ENCODE measurements at places on chromosomes 3 and 15.

GRCh38 chr3:95460274-95460673 lies 1354.1 kb upstream of the EPHA6 start:
- DNase-seq, result no peak

GRCh38 chr15:67033571-67034044 lies 31.8 kb upstream of the SMAD3 start:
- no peak for DNase-seq

GRCh38 chr3:38125305-38126120 lies 11.4 kb downstream of the ACAA1 start:
- no peak for DNase-seq

DNA sequence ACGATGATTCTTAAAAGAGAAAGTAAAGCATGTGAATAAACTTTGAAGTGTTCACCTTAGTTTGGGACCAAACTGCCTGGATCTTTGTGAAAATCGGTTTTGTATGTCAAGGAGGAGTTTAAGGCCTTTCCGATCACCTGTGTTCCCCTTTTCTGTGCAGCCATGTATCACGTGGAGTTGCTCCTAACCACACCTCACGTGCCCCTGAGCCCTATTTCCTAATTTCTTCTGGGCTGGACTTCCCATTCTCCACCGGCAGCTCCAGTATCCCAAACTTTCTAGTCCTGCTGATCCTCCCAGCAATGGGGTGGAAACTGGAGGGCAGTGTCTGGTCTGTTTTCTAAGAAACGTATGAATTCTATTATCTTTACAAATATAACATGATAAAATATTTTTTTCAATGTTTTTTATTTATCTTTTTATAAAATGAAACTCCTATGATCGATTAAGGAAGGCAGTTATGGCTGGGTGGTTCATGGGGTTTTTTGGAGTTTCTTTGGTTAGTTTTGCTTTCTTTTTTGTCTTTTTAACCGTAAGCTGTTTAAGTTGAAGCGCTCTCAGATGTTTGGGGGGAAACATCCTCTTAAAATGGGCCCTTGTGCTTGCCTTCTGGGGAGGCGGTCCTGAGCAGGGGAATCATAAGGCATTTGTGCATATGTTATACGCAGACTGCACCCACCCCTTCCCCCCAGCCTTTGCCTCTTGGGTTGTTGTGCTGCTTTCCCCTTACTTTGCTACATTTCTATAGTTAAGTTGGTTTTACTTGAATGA lies 43.6 kb upstream of the WWTR1 start:
- no peak for DNase-seq

GRCh38 chr3:30547716-30548115 lies 58.7 kb upstream of the TGFBR2 start:
- no peak for DNase-seq

- DNase-seq, result no peak
These were observed 49.7 kb downstream of the TMEM39A start for GRCh38 chr3:119413603-119414280.

- DNase-seq, result no peak
These were observed 51.1 kb downstream of the PSMD6 start for GRCh38 chr3:63972196-63972595.

- DNase-seq, result no peak
These were observed 18.4 kb upstream of the NEK10 start for GRCh38 chr3:27387625-27388024.

DNA sequence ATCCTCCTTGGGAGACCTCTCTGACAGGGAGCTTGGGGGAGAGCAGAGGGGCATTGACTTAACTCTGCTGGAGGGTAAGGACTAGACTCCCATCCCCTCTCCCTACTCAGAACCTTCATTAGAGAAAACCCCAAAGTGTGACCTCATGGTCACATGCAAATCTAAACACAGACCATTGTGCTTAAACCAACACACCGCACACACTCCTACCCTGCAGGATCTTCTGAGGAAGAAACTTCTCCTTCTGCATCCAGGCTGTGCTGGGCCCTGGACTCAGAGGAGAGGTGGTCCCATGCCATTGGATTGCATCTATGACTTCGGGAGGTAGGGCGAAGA lies 805 bp upstream of the PARP16 start:
- DNase-seq, result no peak

GRCh38 chr15:67607329-67607728 lies 64.8 kb downstream of the MAP2K5 start:
- no peak for DNase-seq

DNA sequence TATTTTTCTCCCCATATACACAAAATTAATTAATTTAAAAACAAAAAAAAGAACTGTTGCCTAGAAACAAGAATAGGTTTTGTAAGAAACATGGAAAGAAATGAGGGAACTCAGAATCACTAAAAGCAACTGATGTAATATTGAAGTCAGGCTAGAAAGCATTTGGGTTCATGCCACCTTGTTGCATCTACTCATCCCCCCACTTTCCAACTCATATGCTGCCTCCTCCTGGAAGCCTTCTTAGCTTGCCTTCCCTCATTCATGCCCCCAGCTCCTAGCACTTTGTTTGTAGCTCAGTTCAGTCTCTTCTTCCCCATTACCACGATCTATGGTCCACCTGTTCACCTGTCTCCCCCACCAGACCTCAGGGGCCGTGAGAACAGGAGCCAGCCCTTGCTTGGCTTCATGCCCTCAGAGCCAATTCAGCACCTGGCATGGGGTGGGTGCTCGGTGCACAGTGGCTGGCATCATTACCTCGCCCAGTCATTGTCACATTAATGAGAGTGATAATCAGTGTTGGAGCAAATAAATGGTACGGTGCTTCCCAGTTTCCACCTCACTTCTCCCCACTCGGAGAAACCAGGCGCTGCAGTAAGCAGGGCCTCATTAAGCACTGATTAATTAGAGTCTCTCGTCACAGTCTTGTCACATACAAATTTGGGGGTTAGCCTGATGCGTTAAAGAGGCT lies 62.4 kb upstream of the SLC6A1 start:
- no peak for DNase-seq

DNA sequence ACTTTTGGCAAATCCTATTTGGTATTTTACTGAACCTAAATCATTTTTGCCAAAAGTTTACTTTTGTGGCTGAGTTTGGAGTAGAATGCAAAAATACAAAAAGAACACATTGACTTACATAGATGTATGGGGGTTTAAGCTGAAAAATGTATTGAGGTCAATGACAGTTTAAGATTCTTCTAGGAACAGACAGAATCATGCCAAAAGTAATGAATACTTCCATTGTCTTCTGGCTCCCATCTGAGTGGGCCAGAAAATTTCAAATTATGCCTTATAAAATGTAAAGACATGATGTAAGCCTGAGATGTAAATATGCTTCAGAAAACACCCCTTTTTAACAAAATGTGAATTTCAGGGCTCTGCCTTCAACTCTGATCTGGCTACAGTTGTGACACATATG lies 375.1 kb upstream of the DPH6 start:
- DNase-seq, result no peak

GRCh38 chr3:28317438-28318022 lies 31.0 kb upstream of the ZCWPW2 start:
- no peak for DNase-seq

GRCh38 chr3:64266065-64266931 lies 41.0 kb upstream of the PRICKLE2 start:
- no peak for DNase-seq

DNA sequence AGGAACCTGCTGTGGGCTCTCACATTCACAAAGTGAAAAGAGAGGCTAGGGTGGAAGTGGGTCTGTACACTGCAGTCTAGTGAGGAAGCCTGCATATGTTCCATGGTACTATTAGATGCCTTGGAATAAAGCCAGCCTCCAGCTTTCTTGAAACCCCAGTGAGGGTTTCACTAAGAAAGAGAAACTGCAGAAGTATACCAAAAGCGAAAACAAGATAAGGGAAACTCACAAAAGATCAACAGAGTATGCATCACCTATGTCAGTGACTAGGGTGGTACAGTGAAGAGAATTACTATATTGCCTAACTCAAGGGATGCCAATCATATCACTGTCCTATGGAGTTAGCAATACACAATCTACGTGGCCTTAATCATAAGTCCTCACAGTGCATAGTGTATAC lies 212.5 kb upstream of the GADL1 start:
- DNase-seq, result no peak

DNA sequence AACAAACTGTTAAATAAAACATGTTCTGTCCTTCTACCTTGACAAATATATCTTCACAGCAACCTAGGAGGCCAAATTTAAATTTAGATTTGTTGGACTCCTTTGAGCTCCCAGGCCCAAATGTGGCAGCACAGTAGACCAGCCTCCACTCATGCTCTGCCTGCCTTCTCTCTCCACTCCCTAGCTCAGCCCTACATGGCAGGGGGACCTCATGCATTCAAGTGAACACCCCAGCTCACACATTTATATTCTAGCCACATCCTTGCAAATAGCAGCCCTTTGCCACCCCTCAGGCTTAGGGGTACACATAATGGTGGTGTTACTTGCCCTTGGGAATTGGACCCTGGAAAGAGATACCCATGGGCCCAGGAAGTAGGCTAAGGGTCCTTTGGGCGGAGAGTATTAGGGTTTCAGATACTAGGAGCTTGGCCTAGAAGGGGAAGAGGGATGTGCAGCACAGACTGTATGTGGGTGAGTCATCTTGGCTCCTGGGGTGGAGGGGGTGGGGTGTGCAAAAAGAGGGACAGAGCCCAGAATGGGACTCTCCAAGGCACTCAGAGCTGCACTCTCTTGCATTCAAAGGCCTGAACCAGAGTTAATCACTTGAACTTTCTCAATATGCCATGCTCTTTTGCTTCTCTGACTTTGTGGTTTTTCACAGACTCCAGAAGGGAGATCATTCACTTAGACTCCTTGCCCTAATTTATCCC lies 268.4 kb upstream of the ROPN1 start:
- DNase-seq, result no peak

DNA sequence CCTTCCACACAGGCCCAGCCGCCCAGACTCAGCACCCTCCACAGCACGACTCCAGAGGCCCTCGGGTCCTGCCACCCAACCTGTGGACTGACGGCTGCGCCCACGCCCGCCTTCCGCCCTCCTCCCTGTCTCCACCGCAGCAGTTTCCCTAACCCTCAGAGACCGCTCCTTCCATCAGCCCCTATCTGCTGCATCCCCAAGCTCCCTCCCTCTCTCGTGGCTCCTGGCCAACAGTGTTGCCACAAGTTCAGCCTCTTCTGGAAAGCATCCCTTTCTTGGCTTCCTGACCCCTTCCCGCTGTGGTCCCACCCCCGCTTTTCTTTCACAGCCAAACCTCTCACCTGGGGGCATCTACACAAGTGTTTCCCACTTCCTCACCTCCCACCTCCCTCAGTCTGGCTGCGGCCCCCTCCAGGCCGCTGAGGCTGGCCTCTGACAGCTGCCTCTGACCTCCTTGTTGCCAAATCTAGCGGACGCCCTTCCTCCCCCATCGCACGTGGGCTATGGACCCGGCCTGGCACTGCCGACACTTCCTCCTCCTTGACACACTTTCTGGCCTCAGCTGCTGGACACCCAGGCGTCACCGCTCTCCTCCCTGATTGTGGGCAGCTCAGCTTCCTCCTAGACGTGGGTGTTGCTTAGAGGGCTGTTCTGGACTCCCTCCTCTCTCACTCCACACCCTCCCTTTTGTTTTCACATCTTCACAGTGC lies 168.8 kb upstream of the TLE3 start:
- no peak for DNase-seq

GRCh38 chr3:196339493-196340254 lies 1.5 kb upstream of the TM4SF19 start:
- DNase-seq, result no peak

DNA sequence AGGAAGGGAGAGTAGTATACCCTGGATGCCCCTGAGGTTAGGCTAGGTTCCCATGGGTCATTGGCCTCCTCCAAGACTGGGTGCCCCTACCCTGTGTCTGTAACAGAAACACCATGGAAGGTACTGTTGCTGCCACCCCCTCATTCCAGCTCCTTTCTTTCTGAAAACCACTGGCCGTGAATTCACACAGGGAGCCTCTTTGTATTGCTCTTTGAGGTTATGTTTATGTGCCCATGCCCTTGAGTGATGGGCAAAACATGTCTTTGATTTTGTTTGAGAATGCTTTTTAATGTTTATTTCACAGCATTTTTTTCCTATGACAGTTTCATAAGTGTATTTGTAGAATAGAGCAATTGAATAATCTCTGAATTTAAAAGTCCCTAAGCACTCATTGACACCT lies 79.7 kb downstream of the RARB start:
- no peak for DNase-seq

DNA sequence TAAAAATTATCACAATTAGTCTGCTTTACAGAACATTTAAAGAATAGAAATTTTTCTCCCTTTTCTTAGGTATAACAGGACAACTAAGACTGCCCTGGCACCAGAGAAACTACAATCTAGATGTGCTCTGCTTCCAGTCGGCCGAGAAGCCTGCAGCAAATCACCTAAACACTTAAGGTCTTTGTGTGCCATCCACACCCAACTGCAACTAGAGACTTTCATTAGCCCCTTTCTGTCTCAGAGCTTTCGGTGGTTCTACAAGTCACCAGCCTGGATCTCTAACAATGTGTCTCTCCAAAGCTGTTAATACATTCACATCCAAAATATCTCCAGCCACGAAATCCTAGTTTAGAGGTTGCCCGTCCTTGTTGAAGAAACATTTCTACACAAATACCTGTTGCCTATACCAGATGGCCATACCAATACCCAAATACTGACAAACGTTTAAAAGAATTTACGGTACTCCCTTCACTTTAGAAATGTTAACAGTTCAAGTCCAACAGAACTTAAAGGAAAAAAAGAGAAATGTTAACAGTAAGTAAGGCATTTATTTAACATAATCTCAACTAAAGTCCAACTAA lies 6.7 kb downstream of the PRC1 start:
- DNase-seq, result no peak

- DNase-seq, result no peak
These were observed 33.1 kb downstream of the CDC25A start for GRCh38 chr3:48155122-48155521.

- peak; percentile 95 for DNase-seq
These were observed at the start of gene CNBP for GRCh38 chr3:129183569-129184395. CNBP (minus strand) TSS chr3:129183896; CDS start chr3:129171757, 12,139 bp downstream.

- DNase-seq, result no peak
These were observed 20.2 kb downstream of the TLE3 start for GRCh38 chr15:70077188-70078147.

DNA sequence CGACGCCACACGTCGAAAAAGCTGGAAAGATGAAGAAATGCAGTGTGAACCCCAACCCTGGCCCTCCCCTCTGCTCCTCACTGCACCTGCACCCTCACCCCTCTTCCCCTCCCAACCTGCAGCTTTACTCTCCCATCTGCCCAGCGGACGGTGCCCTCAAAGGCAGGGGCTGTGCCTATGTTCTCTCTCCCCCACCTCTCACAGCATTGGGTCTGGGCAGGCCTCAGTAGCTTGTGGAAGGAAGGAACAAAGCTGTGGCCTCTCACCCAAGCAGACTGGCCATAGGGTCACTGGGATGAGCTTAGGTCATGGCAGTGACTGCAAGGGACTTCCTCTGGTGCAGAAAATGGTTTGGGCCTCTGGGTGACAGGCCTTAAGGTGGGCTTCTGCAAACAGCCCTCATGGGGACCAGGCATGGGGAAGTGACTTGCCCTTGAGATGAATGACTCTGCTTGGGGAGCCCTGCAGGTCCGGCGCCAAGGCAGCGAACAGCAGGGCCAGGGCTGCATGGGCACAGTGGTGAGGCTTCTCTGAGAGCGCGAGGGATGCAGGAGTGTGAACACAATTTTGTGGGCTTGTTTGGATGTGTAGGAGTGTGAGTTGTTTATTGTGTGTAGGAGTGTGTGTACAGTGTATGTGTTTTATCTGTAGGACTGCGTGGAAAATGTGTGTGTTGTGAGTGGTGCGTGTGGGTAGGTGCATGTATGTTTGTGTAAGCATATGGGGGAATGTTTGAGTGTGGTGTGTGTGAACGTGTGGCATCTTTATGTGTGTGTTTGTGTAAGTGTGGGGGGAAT lies 29.2 kb downstream of the SRPRB start:
- DNase-seq, result no peak

- DNase-seq, result peak; percentile 58
These were observed 546 bp downstream of the EIF4A2 start for GRCh38 chr3:186783731-186784515.

Measured in GM12892 (cell line).